ENCODE measurements at places on chromosomes 6 and 20.

- DNase-seq, result no peak
Observed at GRCh38 chr6:51487937-51488336, 599.5 kb downstream of the PKHD1 start.

DNA sequence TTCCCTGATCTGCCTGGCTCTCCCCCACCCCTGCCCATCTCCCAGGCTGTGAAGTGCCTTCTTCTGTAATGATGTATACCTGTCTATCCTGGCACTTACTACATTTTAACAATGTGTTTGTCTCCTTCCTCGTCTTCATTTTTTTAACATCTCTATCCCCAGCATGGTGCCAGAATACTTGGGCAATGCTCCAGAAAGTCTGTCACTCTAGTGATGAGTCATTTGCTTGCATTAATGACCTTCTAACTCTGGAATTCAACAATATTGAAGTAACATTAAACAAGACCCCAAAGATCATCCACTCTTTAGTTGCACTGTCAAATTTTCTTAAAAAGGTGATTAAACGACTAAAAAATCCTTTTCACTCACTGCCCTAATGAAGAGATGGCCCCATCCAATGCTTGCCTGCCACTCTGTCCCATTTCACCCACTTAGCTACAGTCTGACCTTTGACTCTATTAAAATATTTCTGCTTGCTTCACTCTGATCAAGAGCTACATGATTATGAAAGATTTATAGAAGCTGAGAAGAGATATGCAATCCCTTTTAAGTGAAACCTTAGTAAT lies 7.7 kb upstream of the KLHL31 start:
- no peak for DNase-seq

GRCh38 chr6:4256969-4257368 lies 121.6 kb upstream of the ECI2 start:
- DNase-seq, result no peak

GRCh38 chr20:46683939-46684750 lies 5.1 kb downstream of the TP53RK start:
- DNase-seq, result no peak

DNA sequence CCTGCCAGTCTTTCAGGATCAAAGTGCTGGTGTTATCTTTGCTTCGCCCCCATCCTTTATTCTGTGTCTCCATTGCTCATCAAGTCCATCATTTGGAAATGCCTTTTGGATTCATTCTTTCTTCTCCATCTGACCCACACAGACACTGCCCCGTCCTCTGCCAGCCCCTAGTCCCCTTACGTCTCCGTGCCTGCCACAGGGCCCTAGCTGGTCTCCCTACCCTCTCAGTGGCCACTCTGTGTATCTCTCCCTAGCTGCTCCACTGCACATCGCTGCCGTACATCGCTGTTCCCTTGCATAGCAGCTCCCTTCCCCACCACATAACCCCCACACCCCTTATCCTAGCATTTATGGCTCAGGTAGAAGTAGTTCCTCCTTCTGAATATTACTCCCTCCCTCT lies 15.7 kb downstream of the PPP1R3G start:
- no peak for DNase-seq

DNA sequence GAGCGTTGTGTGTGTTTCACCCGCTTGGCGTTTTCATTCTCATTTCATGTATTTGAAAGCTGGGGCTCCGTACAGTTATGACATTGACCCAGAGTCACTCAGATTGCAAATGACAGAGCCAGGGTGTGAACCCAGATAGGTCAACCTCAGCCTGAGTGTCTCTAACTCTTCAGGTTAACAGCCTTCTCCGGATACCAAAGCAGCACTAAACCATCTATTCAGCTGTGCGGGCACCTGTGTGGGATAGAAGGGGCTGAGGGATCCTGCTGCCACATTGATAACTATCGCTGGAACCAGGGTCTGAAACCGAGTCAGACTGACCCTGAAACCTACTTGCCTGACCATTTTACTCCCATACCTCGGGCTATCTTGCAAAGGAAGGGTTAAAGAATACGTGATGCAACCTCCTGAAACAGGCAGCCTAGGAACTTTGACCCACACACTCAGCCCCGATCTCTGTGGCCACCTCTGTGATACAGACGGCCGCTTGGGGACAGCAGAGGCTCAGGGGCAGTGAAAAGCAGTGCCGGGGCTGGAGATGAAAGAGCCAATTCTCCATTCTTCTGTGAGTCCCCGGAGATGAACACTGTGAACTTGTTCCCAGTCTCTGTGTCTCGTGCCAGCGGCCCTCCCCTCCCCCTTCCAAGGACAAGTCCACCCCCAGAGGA lies 233.5 kb upstream of the QKI start:
- no peak for DNase-seq

DNA sequence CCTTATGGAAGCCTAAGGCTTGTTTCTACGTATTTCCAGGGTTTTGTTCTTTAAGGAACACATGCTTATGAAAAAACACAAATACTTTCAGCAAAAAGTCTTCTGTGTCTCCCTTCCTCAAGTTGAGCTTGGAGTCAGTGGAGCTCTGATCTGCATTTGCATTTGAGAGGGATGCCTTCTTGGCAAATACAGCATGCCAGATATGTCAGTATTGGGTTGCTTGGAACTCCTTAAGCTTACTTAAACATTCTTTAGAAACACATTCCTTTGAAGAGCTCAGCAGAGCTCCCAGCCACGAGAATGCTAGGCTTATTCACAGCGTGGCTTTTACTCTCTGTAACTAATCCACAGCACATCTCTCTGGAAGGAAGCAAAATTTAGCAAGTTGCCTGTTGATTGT lies 68.3 kb downstream of the ANKRD6 start:
- no peak for DNase-seq

GRCh38 chr20:46242390-46242789 lies 65.9 kb downstream of the CDH22 start:
- no peak for DNase-seq

DNA sequence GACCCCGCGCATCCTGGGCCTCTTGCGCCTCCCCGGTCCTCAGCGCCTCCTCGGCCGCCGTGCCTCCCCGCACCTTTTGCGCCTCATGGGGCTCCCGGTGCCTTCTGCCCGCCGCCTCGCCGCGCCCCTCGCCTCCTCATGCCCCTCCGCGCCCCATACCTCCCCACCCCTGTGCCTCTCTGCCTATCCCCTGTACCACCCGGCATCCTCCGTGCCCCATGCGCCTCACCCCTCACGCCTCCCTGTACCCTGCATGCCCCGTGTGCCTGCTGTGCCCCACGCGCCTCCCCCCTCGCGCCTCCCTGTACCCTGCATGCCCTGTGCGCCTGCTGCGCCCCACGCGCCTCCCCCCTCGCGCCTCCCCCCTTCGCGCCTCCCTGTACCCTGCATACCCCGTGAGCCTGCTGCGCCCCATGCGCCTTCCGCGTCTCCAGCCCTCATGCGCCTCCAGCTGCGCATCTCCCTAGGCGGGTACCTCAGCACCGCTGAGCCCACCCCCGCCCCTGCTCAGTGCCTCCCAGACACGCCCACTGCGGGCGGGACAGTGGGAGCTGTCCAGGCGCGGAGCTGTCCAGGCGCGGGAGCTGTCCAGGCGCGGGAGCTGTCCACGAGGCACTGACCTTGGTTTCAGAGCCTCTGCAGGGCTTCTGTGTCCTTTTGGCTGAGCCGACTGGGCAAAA lies 37.1 kb downstream of the IGF2R start:
- DNase-seq, result no peak

DNA sequence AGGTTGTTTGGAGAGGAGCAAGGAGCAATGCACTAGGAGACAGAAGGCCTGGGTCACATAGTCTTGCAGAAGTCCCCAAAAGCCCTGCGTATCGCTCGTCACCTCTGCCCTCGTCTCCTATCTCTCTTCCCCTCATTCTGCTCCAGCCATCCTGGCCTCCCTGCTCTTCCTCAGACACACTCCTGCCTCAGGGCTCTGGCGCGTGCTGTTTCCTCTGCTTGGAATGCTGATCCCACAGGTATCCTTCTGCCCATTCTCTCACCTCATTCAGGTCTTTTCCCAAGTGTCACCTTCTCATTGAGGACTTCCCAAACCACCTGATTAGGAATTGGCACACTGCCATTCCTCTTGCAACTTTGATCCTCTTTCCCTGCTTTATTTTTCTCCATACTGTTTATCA lies 9.0 kb upstream of the SLC2A10 start:
- DNase-seq, result no peak

GRCh38 chr6:153108315-153108714 lies 22.8 kb downstream of the RGS17 start:
- peak; percentile 35 for DNase-seq

GRCh38 chr20:58406422-58407001 lies 17.5 kb downstream of the VAPB start:
- no peak for DNase-seq

GRCh38 chr6:16949716-16950115 lies 152.1 kb upstream of the STMND1 start:
- no peak for DNase-seq

DNA sequence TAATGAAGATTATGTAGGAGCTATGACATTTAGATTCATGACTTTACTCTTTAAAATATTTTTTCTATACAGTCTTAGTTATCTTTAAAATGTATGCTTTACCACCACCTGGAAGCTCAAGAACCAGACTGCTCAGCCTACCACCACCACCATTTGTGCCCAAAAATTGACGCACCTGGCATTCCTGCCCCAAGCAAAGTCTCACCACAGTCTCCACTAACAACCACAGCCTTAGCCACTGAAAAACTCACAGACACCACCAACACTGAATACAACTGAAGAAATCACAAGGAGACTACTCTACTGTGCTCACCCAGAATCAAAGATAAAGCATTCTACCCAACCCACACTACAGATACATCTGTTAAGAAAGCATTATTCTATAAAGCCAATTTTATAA lies 201.9 kb upstream of the PDE10A start:
- no peak for DNase-seq

- DNase-seq, result no peak
Observed at GRCh38 chr20:38112261-38112929, 52.7 kb downstream of the TGM2 start.

- DNase-seq, result no peak
Observed at GRCh38 chr6:152461556-152461955, 175.6 kb downstream of the SYNE1 start.

DNA sequence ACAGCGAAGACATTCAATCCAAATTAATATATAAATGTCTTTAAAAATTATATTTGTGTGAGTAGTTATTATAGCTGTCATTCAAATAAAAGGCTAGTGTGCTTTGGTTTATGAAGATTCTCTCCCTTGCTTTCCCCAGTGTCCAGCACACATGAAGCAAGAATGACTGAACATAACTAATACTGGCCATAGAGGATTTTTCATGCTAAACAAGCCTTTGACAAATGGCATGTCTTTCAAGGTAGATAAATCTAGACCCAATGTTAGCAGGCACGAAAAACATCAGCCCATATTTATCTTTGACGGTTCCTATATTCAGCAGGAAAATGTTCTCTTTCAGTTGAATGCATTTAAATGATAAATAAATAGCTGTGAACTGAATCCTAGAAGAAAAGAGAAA lies 1234.4 kb downstream of the EPHA7 start:
- DNase-seq, result no peak

- DNase-seq, result no peak
Observed at GRCh38 chr6:30443657-30444450, 45.5 kb upstream of the HLA-E start.

DNA sequence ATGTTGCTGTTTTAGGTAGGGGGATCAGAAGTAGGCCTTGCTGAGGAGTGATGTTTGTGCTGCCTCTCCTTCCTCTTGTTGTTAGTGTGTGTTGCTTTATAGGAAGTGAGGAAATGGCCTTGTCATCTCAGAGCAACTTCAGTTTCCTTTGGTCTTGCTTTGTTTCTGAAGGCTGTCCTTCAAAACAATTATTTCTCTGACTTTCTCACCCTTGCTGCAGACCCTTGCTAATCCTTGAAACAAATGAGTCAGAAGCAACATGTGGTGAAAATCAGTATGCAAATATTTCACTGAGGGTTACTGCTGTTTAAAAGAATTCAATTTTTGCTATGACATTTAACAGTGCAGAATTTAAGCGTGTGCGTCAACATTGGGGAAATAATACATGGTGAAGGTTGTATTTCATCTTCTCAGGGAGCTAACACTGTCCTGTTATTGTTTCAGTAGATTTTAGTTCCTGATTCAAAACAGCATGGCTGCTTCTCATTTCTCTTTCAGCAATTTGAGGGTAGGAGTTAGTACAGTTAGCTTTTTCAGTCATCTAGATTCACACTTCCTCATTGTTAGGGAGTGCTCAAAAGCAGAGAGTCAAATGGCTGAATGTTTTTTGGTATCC lies 13.8 kb downstream of the RNF144B start:
- no peak for DNase-seq

DNA sequence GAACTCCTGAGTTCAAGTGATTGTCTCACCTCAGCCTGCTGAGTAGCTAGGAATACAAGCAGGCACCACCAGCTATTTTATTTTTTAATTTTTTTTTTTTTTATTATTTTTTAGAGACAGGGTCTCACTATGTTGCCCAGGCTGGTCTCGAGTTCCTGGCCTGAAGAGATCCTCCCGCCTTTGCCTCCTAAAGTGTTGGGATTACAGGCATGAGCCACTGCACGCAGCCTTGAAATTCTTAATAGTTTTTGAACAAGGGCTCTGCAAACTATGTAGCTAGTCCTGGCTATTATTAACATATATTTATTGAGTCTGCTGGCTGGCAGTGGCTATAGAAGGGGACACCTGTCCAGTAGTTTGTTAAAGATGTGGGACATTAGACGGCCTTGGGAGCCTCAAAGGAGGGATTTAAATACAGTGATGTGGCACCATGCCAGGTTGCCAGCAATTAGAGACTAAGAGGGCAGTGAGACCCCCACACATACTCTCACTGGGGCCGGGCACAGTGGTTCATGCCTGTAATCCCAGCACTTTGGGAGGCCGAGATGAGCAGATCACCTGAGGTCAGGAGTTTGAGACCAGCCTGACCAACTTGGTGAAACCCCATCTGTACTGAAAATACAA lies 21.1 kb upstream of the TAF8 start:
- no peak for DNase-seq

GRCh38 chr6:149371154-149371553 lies 28.9 kb upstream of the SUMO4 start:
- DNase-seq, result no peak

GRCh38 chr6:144816936-144817335 lies 531.8 kb downstream of the UTRN start:
- no peak for DNase-seq

DNA sequence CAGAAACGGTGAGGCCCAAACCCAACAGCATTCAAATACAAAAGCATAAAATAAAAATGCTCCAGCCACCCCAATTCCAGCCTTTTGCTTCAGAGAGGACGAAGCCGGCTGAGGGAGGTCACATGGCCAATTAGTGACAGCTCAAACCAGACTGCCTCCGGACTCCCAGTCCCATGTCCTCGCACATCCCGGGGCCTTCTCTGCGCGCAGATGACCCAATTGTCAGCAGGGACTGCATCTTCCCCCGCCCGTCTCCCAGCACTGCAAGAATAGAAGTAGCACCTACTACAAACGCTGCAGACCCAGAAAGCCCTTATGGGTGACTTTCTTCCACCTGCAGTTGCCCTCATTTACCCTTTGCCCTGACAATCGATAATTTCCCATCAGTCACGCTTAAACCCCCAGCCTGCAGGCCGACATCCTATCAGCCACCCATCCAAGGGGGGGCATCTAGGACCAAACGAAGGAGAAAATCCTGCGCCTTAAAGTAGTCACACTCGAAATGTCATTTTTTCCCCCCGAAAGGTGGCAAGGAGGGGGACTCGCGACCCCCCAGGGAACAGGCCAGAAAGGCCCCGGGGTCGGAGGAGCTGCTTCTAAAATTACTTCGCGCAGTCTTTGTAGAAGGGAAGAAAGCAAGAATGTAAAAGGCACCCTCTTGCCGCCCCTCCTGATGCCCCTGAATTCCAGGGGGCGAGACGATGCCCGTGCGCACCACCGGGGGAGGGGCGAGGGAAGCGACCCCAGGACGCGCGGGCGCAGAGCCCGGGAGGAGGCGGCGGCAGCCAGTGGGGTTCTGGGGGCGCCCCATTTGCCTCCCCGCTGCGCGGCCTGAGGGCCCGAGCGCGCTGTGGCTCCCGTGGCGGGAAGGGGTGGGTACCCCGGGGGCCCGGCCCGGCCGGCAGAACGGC lies 792 bp downstream of the SLC23A2 start:
- peak; percentile 51 for DNase-seq

Measured in D341Med (cell line).